ENCODE measurements at places on chromosomes 13 and 19.

DNA sequence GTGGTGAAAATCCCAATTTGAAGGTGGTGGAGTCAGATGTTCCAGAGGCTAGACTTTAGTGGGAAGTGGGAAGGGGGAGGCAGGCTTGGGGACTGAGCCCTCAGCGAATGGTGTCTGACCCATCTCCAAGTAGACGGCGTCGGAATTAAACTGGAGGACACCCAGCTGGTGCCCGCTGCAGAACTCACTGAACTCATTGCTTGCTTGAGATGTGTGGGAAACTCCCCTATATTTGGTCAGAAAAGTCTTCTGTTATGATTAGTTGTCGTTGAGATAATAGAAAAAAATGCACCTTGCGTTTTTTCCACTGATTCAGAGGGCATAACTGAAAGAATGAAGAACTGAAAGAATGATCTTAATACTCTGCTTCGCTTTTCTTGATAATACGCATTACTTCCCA is 871 bp upstream of the ZNF583 start:
- no peak for DNase-seq

GRCh38 chr13:66952507-66952906 is 277.6 kb downstream of the PCDH9 start:
- no peak for DNase-seq

- DNase-seq: peak; percentile 95
These were observed at the start of gene MRPL54 for GRCh38 chr19:3762501-3763459. Gene MRPL54, plus strand, starts transcription at chr19:3762682. Its CDS starts 19 bp downstream, at chr19:3762701.

DNA sequence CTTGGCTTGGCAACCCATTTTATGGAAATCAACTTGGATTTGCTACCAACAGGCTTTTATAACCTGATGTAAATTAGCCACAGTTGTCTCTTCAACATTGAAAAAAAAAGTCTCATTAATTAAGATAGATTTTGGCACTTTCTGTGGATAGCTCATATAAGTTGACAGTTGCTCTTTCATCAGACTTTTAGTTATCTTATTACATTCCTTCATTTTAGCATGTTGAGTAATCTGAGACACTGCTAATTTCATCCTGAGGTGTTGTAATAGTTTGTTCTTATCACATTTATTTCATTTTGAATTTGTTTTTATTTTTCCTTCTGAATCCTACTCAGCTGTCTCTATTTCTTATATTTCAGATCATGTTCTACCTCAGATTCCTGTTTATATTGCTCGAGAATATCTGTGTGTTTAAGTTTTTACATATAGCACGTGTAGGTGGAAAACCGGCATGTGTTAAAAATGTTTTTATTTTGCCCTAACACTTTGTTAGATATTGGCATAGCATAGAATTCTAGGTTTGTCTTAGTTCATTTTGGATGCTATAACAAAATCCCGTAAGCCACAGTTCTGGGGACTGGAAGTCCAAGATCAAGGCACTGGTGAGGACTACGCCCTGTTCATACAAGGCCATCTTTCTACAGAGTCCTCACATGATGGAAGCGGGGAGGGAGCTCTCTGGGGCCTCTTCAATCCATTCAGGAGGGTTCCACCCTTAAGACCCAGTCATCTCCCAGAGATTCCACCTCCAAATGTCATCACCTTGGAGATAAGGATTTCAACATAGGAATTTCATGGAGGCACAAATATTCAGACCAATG is 239.4 kb downstream of the COL4A1 start:
- no peak for DNase-seq

DNA sequence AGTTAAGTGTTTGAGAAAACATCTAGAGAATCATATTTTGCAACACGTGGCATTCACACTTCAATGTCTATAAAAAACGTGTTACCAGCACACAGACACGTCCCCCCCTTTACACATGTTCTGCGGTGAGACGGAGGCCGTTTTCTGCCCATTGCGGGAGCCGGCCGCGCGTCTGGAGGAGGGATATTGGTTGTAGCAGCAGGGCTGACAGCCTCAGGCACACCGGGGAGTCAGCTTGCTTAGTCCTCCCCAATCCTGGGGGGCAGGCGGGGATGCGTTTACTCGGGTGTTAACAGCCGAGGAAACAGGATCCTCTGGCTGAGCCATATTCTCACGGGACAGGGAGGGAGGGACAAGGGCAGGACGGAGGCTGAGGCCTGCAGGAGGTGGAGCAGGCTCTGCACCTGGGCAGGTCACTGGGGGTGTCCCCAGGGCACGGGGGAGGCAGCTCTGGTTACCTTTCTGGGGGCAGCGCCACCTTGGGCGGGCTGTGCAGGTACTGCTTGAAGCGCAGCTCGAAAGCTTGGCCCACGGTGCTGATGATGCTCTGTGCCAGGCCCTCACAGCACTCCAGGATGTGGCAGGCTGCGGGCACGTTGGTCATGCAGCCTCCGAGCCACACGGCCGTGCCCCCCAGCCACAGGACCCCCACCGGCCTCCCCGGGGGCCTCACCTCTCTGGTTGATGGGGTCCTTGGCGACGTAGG is 25.0 kb downstream of the SHC2 start:
- no peak for DNase-seq

- no peak for DNase-seq
These were observed 16.9 kb upstream of the CYP2S1 start for GRCh38 chr19:41175801-41176777.
